ENCODE measurements at places on chromosomes 1 and 21. TPM values are rescaled to one million over a fixed set of nuclear protein-coding genes. Genes with fewer than 3 reads are reported as not detected.

Gene PGLYRP3
- not detected for total RNA-seq

GRCh38 chr1:153629971-153630370 is 1.7 kb downstream of the S100A1 start:
- DNase-seq, result no peak

DNA sequence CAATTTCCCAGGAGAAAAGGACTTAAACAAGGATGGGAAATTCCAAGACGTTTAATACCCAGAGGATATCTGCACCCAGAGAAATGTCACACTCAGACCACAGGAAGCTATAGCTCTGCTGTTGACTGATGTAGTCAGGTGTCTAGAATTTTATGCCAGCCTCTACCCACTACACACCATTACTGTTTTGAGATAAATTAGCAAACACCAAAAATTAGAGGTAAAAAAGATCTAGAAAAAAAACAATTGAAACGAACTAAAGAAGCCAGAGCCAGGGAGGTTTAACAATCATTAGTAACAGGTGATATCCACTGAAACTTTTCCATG is 519.9 kb downstream of the SMYD3 start:
- peak; percentile 65 for DNase-seq

GRCh38 chr1:56297208-56297607 is 282.2 kb downstream of the PLPP3 start:
- DNase-seq, result no peak

GRCh38 chr1:77300566-77300965 is 18.7 kb downstream of the AK5 start:
- DNase-seq, result no peak

Gene MXRA8
- 0.24 TPM for total RNA-seq

- DNase-seq, result no peak
These were observed 12.6 kb upstream of the EPS8L3 start for GRCh38 chr1:109776206-109776835.
